ENCODE measurements at places on chromosomes 12 and 14.

GRCh38 chr14:65866886-65867285 is 454.4 kb downstream of the FUT8 start:
- no peak for DNase-seq

DNA sequence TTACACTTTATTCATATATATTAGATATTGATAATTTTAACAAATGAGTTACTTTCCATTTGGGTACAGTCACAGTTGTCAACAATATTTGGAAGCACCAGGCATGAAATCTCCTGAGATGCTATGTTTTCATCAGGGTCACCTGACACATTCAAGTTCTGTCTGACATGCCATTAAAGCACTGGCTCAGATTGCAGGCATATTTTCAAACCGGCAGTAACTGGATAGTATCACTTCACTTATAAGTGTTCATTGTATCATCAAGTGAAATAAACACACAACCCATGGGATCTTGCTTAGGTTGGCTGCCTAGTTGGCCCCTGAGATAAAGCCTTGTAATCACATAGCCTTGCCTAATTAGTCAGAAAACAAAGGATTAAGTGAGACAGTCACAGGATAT is 4.8 kb downstream of the IFNG start:
- DNase-seq = no peak

DNA sequence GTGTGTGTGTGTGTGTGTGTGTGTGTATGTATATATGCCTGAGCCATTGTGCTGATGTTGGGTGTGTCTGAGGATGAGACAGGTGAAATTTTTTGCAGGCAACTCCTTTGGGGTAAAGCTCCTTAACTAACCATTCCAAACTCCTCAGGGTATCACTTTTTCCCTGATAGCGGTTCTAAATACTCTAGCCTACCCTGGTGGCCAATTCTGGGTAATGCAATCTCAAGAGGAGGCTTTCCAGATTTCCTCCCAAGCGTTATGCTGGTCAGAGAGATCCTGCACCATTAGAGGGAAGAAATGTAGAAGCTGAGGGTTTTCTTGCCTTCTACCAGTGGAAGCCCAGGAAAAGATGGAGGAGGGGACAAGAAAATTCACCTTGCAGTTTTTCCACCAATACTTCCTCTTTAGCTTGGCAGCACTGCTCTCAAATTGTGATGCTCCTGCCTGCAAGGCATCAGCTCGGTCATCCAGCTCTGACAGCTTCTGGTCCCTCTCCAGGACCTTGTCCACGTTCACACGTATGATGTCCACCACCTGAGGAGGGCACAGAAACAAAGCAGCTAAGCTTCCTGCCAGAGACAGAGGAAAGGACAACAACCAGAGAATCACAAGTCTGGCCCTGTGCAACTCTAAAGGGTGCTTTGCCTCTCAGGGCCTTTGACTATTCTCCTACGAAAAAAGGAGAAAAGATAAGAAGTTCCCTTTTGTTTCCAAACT is 4.9 kb downstream of the VAMP1 start:
- DNase-seq = no peak

DNA sequence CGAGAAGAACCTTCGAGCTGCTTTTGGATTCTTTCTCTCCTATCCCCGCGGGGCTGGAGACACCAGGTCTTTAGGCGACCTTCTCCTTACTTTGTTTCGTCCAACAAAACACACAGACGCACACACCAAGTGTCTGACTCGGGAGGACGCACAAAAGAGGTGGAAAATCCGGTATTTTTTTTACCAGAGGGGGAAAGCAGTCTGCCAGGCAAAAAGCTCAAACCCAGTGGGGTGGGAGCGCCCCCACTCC is 2.1 kb downstream of the SIX4 start:
- DNase-seq = no peak

DNA sequence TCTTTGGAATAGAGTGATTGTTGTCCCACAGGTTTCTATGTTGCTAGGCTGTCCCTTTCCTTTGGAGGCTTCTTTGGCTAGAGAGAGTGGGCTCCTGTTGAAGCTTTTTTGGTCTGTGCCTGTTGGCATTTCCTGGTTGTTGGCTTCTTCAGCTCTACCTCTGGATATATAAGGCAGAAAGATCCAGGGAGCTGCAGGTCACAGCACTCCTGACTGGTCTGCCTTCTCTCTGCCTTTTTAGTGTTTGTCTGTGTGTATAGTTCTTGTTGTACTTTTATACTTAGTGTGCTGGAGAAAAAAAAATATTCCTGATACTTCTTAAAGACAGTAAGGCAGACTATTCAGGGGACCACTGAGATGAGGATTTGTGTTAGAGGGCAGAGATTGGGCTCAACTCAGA is 202.7 kb downstream of the FBXL14 start:
- DNase-seq = no peak

DNA sequence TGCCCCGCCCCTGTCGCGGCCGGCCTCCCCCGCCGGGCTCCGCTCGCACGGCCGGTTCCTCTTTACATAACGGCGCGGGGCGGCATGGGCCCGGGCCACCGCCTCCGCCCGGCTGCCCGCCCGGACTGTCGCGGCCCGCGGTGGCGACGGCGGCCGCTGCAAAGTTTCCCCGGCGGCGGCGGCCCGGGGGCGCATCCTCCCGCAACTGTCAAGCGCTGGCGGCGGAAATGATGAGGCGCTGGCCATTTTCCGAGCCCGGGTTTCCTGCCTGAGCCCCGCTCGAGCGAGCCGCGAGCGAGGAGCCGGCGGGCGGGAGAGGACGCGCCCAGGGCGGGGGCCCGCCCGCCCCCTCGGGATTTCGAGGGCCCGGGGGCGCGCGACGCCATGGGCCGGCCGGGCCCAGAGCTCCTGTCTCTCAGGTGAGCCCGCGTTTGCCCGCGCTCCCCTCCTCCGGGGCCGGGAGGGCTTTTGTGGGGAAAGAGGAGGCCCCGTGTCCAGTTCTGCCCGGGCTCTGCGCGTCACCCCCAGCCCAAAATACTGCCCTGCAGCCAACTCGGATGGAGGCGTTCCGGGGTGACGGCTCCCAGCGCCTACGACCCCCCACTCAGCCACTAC is at the start of gene SH2B3:
Gene SH2B3 (plus strand): TSS at position 65 of the 615 bp plus-strand sequence. CDS start 12,223 bp downstream, outside the sequence.
- DNase-seq = no peak

- DNase-seq = no peak
Observed at GRCh38 chr14:90999299-90999698, 61.1 kb downstream of the RPS6KA5 start.

DNA sequence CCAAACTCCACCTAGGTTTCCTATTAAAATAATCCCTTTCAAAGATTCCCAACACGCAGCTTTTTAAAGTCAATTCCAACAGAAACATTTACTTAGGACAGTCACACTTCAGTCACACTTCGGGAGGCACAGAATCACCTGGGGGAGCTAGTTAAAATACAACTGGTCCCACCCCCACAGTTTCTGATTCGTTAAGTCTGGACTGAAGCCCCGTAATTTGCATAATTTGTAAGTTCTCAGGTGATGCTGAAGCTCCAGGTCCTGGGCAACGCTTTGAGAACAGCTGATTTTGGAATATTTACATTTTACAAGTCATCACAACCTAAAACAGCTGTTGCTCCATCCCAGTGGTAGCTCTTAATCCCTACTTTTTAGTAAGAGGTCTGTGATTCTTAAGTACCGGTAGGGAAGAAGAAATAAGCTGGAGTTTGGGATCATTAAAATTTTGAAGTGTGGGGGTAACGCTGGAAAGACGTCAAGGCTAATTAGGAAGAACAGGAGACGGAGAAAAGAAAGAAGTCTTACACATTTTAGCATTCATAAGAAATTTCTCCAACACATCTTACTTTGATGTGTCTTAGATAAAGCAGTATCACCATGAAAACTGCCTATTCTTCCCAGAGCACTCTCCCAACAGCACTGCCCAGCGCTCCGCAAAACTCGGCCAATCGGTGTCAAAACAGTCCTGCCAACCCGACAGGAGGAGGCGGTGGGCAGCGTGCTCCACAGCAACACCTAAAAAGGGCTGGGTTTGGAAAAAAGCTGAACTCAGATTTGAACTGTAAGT is 1.1 kb downstream of the IPO8 start:
- DNase-seq = peak; percentile 23

DNA sequence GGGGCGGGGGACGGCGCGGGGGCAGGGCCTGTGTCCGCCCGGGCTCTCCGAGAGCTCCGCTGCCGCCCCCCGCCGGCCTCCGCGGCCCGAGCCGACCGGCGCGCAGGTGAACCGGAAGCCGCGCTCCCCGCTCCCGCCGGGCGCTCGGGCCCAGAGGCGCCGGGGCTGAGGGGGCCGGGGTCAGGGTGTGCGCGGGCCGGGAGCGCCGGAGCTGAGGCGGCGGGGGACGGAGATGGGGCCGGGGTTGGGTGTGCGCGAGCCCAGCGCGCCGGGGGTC is 431 bp downstream of the HIP1R start:
- peak; percentile 90 for DNase-seq

DNA sequence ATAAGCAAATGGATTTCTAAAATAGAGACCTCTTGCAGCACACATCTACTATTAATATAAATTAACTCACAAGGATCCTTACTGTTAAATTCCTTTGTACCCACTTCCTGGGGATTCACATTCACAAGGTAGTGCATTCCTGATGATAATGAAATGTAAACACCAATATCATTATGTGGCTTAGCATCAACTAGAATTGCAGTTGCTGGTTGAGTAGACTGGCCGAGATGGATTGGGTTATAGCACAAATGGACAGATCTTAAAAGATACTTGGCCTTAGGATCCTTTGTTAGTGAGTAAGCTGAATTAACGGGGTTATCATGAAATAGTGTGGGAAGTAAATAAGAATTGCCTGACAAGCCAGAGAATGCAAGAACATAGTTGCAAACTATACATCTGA is 369.1 kb downstream of the AEBP2 start:
- DNase-seq = no peak
